Fibroblast of gingiva (primary cell): ENCODE measurements at places on chromosomes 2 and 18.

DNA sequence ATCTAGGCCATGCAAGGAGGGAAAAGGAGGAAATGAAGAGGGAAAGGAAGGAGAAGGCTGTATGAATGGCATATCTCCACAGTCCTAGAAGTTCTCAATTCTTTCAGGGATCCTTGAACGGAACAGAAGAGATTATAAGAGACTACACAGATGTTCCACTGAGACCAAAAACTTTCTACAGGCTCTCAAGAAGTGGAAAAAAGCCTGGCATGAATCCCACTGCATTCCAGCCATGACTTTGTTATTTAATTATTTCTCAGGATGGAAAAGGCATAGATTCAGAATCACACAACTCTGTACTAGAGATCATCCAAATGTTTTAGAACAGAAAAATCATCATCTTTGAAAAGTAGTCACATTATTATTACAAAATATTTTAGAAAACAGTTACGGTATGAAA lies 131.7 kb upstream of the CDH20 start:
- peak; percentile 3 for DNase-seq

DNA sequence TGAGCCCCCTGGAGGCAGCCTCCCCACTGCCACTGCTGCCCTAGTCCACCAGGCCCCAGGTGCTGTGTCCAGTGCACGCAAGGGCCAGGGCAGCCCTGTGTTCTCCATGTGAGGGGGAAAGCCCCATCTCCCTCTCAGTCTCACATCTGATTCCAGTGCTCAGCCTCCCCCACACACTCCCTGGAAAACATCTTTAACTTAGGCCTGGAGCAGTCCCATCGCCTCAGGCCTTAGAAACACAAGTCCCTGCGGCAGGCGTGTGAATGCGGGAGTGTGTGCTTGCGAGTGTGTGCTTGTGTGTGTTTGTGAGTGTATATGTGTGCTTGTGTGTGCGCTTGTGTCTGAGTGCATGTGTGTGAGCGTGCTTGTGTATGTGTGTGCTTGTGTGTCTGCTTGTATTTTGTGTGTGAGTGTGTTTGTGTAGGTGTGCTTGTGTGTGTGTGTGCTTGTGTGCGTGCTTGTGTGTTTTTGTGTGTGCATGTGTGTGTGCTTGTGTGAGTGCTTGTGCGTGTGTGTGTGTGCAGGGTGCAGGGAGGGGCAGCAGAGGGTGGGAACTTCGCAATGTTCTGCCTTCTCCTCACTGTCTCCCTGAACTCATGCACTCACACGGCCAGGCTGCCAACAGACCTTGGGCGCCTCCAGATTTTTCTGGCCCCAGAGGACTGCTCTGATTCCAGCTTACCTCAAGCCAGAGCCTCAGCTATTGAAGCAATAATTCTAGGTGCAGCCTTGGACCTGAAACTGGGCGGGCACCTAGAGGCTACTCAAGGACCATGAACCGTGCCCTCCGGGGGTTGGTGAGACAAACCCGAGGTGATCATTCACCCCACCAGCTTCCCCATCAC lies 139.6 kb downstream of the CABLES1 start:
- DNase-seq: no peak

- DNase-seq: no peak
Observed at GRCh38 chr18:13530033-13530878, 196.1 kb downstream of the FAM210A start.

DNA sequence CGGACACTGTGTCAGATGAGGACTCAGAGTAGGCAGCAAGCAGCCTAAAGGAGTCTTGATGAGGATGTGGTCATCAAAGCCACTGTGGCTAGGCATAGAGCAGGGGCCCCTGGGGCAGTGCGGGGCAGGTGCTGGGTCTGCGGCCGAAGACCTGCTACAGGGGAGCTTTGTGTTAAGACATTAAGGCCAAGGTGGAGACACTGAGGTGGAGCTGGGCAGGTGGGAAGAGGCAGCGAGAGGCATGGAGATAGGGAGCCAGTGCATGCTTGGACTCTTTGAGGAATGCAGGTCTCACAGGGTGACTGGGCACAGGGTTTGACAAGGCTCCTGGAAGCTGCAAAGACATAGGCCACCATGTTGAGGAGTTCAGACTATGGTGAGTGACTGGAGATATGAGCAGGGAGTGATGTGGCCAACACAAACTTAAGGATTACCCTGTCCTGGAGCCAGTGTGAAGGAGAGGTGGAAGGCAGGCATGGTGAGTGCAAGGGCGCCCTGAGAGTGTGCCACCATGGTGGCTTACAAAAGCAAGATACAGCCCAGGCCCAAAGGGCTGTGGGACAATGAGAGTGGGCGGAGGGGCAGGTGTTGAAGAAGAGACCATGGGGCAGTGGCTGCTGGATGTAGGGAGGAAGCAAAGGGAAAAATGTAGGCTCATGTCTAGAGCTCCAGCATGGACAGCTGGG lies 450.9 kb upstream of the HS6ST1 start:
- no peak for DNase-seq

DNA sequence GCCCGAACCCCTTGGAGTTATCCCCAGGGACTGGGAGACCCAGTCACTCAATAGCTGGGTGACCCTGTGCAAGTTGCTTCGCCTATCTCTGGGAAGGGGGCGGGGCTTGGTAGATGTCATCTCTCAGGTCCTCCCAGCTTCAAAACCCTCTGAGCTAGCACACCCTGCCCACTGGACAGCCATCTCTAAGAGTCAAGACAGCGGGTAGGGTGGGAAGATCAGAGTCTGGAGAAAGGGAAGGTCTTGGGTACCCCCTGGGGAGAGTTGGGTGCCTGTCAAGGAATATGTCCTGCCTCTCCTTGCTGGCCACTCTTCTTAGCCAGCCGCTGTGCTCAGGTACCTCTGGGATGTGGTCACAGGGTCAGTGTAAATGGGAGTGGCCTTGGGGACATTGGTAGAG lies 8.0 kb downstream of the GLI2 start:
- no peak for DNase-seq

DNA sequence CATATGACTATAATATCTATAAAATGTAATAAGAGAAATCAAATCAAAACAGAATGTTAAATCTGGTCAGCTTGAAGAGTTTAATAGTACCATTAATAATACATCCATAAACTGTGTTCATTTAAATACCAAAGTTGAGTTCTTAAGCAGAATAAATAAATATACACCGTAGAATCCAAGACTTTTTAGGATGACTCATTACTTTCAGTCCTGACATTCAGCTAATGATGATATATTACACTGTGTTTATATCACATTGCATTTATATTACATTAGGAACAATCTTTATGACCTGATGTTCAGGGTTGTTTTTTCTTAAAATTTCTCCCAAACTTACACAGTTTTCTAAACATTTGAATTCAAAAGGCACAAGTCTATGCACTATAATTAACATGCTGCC lies 331.3 kb downstream of the SS18 start:
- peak; percentile 46 for DNase-seq

DNA sequence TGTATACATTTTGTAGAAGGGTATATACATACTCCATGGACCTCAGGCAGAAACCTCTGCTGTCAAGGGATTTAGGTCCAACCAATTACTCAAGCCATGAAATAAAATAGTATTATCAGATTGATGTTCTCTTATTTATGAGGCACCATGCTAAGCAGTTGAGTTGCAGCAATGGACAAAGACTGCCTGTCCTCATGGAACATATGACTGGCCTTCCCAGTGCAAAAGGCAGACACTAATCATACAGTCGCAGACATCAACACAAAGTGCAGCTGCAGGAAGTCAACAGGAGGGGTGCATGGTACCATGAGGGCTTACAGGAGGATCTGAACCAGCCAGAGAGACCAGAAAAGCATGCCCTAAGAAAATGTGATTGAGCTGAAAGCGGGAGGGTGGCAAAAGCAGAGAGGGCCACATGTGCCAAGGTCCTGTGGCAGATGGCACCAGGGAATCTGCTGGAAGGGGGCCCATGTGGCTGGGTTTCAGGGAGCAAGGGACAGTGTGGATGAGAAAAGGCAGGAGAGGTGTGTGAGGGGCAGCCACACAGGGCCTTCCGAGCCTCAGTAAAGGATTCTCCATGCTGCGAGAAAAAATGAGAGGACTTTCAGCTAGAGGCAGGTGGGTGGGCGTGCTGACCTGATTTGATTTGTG lies 61.4 kb upstream of the RNF152 start:
- DNase-seq: no peak

DNA sequence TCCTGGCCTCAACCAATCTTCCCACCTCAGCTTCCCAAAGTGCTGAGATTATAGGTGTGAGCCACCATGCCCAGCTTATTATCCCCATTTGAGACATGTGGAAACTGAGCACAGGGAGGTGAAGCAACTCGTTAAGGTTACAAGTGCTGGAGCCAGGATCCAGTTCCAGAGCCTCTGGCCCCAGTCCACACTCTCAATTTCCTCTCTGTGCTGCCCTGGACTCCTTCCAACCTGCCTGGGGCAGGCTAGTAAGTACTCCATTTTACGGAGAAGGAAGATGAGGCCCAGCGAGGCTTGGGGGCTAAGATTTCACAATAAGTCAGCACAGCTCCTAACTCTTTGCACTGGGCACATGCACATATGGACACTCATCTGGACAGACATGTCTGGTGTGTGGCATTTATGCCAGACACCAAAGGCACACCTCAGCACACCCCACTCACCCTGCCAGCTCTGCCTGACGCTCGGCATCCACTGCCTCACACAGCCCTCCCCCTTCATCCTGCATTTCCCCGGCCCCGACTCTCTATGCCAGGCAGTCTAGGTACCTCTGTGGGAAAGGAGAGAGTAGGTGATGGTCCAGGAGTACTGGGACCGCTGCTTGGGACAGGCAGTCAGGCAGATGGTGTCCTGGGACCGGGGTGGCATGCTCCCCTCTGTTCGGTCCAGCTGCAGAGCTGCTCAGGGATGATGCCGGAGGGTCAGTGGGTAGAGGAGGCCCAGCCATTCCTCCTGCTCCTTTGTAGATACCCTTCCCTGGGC lies 20.5 kb downstream of the CFAP65 start:
- DNase-seq: peak; percentile 15

- DNase-seq: peak; percentile 36
Observed at GRCh38 chr18:23784832-23785245, 95.6 kb downstream of the LAMA3 start.

DNA sequence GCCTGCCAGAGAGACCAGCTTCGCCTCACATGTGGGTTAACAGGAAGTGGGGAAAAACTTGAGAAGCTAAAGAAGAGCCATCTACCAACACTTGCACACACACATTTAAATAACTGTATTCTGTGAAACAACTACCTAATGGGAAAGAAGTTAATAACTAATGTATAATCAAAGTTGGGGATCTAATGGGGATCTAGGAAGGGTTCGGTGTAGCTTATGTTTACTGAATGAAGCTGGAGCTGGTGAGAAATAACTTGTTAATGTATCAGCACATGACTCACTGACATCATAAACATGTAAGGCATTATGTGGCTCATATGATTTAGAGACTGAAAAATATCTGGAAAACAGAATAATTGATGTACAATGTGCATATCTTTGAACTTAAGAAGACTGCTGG lies 421.3 kb upstream of the NXPH2 start:
- no peak for DNase-seq

DNA sequence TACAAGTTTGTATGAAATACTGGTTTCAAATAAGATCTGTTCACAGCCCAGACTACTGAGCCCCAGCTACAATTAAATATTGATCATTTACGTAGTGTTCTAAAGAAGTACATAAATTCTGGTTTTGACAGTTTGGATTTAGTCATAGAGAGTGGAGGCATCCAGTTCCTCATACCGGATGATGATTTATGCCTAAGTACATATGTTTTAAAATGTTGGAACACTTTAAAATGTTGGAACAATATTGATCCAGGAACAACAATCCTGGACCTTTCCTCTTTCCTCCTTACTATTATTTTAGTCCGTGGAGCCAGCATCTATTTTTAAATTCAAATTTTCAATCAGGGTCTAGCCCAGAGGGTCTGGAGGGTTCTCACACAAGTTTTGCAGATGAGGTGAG lies 22.8 kb upstream of the TTN start:
- no peak for DNase-seq

GRCh38 chr2:109519513-109519912 lies 94.3 kb downstream of the SEPTIN10 start:
- no peak for DNase-seq

GRCh38 chr2:189412330-189412953 lies 28.8 kb upstream of the WDR75 start:
- DNase-seq: peak; percentile 70

DNA sequence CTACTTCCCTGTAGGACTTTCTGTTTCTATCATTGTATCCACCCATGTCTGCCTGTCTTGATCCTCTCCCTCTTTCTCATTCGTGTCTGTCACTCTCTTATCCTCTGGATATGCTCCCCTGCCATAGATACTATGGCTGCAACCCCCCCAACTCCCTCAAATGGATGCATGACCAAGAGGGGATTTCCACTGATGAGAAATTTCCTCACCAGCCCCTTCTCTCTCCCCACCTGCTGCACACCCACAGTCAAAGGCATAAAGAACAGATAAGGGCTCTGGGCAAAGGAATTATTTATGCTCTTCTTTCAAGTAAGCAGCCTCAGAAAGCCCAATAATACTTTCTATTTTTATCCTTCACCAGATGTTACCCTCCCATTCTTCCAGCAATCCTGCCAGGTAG lies 121.3 kb downstream of the FOXI3 start:
- no peak for DNase-seq

GRCh38 chr2:157692768-157693167 lies 64.1 kb upstream of the ACVR1C start:
- DNase-seq: peak; percentile 11

- no peak for DNase-seq
Observed at GRCh38 chr2:31282634-31283033, 48.7 kb downstream of the EHD3 start.
